Daoy (cell line): ENCODE measurements at places on chromosomes 2 and 18.

- peak; percentile 73 for DNase-seq
Observed at GRCh38 chr2:74548900-74549826, 4.6 kb downstream of the LOXL3 start.

DNA sequence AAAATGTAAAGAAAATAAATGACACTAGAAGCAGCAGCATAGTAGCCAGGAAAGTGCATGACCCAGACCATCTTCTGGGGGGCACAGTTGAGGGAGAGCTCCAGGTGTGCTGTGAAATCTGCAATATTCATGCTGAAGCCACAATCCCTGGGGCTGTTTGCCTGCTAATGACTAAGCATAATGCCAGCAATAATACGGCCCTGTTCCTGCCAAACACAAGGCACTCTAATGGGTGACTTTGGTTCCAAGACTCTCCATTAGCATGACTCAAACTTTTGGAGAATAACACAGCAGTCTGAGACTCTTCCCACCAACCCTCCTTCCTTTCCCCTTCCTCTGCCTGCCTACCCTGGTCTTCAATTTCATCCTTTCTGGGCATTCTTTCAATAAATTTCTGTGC lies 77.9 kb upstream of the DOCK10 start:
- DNase-seq: peak; percentile 77

DNA sequence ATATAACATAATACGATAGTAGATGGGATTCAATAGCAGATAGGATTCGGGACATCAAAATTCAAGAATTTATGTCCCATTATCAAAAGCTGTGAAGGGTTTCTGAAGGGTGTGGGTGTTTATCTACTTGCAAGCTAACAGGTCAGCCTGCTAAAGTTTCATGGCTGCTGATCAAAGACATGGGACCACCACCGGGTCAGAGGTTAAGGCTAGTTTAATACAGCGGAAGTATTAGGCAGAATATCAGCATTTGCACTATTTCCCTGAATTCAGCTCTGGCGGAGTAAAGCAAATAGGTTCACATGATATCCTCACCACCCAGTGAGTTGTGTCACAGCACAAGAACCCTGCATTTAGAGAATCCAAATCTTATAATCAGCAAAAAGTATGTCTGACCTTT lies 82.5 kb downstream of the DSEL start:
- no peak for DNase-seq

- no peak for DNase-seq
Observed at GRCh38 chr2:133414486-133415209, 153.6 kb downstream of the NCKAP5 start.
